ENCODE measurements at places on chromosomes 3 and 15.

DNA sequence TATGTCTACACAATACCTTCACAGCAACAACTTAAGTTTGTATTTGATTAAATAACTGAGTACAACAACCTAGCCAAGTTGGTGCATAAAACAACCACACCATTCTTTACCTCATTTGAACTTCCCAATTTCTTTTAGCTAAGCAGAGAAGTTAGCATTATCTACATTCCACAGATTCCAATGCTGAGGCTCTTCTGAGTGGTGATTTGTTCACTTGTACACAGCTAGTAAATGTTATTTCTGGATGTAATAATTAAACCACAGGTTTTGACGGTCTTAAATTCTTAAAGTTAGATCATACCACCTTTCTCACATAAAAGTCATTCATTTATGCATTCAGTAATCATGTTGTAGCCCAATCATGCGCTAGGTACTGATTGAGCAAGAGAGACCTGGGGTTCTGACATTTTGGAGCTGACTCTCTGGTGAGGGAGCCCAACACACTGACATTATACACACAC, 102.5 kb downstream of the SST start:
- no peak for DNase-seq

- DNase-seq: no peak
Measured at GRCh38 chr3:156483002-156483401, 71.9 kb downstream of the SSR3 start.

DNA sequence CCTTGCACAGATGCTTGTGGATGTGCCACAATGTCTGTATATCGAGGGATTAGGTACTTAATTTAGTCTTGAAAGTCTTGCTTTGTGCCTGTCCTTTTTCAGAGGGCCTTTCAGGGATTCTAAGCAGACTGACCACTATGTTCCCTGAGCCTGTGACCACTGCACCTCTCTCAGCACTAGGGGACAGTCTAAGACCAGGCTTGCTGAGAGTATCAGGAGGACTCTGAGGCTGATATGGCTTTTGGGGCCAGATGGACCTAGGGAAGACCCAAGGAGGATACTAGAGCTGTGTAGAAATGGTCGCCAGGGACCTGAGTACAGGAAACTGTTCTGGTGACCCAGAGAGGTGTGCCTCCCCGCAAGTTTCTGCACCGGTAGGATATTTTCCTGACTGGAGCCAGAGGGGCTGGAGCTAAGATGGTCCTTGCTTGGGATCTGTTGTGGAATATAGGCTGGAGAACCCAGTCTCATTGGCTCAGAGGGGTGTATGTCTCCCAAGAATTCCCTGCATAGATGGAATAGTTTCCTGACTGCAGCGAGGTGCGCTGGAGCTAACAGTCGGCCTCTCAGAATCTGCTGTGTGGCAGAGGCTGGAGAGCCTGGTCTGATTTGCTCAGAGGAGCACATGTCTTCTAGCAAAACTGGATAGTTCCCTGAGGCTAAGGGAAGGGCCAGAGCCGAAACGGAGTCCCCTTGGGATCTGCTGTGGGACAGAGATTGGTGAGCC, 213.2 kb upstream of the DCBLD2 start:
- no peak for DNase-seq

- no peak for DNase-seq
Measured at GRCh38 chr15:52172869-52173268, 18.3 kb downstream of the GNB5 start.

- no peak for DNase-seq
Measured at GRCh38 chr3:191972714-191973398, 511.9 kb downstream of the PYDC2 start.

- DNase-seq: no peak
Measured at GRCh38 chr15:43550527-43551363, 33.3 kb downstream of the MAP1A start.

GRCh38 chr3:189272500-189273119, 100.8 kb downstream of the TPRG1 start:
- no peak for DNase-seq

DNA sequence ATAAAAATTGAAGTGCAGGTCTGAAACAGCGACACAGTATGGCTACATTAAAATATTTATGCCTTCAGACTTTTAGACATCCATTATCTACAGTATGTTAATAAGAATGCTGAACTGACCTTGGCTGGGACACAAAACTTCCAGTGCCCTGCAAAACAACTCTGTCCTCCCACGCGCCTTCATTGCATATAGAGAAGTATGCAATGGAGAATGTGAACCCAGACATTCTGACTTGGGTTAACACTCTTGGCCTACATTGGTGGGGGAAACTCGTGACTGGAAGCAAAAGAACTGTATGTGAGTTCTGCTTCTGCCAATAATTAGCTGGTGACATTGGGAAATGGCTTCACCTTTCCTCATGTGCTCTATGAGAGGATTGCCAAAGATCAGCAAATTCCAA, 110.5 kb upstream of the SLC24A5 start:
- DNase-seq: no peak

DNA sequence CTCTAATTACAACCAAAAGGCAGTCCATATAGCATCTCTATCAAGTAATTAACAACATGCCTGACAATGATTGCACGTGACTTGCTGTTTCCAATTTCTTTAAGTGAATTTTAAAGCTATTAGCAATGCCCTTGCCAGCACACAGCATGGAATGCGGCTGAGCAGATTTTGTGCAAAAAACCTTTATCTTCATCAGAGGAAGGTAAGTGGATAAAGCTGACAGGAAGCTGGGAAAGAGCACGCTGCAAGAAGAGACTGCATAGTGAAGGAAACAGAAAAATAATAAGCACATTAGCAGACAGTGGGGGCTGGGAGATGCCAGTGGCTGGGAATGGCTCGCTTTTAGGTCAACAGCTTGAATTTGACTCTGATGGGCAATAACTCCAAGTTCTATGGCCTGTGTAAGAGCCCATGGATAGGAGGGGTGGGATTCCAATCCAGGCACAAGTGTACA, 138.8 kb downstream of the PDZRN3 start:
- DNase-seq: no peak

DNA sequence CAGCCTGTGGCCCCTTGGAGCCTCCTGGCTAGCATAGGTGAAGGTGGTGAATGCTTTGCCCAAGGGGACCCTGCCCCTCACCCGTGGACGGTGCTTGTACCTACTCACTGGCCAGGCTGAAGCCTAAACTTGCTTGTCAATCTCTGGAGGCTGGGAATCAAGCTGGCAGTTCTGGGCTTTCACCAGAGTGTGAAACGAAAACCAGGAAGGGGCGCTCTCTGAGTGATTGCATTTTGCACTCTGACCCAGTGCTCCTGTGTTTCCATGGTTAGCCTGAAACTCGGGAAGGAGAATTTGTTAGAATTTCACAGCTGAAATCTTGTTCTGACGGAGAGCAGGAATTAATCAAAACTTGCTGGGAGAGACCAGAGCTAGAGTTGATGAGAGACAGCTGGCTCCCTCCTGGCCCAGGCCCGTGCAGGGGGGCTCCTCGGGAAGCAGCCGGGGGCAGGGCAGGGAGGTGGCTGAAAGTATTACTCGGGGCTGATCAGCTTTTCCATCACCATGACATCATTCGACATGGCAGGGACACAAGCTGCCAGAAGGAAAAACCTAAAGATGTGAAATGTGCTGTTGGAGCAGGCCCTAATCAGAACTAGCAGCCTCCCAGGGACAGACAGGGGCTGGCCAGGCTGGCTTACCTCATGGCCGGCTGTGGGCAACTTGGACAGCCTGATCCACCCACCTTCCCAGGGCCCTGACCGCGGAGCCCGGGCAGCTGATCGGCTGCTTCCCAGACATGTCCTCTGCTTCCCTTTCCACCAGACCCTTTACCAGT, 323.6 kb upstream of the CTDSPL start:
- no peak for DNase-seq

DNA sequence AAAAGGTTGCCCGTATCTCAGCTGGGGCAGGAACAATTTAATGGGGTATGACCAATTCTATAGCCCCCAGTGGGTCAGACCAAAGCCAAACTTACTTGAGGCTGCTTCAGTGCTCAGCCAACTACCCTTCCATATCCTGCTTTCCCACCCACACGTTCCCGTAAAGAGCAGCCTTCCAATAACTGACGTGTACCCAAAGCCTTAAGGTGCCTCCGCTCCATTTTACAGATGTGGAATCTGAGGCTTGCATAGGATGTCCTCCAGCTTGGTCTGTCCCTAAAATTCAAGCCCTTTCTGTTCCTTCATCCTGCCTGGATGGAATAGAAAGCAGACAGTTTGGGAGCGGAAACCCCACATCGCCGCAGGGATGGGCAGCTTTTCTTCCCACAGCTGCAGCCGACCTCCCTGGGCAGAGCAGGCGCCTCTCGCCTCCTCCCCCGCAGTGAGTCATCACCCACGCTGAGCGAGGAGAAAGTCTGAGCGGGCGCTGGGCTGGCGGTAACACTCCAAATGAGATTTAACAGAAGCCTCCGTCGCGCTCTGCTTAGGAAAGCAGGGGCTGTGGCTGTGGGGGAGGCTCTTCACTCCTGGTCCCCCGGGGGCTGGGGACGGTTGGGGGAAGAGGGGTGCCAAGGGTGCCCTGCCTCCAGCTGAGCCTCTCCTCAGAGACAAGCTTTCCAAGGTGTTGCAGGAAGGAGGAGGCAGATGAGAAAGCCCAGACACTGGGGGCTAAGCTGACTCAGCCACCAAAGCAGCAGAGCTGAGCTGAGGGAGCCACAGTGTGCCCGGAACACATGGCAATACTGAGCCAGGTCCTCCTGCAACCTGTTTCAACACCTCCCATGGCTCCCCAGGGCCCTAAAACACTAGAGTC, 57.8 kb upstream of the HRH1 start:
- no peak for DNase-seq

DNA sequence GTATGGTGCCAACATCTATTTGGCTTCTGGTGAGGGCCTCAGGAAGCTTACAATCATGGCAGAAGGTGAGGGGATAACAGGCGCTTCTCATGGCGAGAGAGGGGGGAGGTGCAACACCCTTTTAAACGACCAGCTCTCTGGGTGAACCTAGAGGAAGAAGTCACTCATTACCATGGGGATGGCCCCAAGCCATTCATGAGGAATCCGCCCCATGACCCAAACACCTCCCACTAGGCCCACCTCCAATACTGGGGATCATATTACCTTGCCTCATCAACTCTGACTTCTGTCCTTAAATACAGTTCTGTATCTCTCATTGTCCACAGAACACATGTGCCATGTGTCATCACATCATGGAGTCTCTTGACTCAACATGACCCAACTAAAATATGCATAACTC, 37.5 kb upstream of the CLRN1 start:
- DNase-seq: no peak

DNA sequence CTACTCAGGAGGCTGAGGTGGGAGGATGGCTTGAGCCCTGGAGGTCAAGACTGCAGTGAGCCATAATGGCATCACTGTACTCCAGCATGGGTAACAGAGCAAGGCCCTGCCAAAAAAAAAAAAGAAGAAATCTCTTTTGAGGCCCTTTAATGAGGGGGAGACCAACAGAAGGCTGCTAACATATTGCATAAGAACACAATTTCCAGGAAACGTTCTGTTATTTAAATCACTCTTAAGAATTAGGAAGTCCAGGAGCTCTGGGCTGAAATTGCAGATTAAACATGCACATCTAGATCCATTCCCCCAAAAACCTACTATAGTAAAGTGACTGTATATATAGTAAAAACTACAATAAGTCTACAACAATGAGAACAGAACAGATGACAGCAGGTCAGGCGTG, 16.1 kb upstream of the BLM start:
- DNase-seq: no peak

GRCh38 chr3:32126305-32127015, 20.0 kb downstream of the GPD1L start:
- DNase-seq: no peak

GRCh38 chr15:88098361-88098760, 158.2 kb downstream of the NTRK3 start:
- DNase-seq: no peak

GRCh38 chr15:63156755-63157117, 541 bp downstream of the RPS27L start:
- DNase-seq: no peak

DNA sequence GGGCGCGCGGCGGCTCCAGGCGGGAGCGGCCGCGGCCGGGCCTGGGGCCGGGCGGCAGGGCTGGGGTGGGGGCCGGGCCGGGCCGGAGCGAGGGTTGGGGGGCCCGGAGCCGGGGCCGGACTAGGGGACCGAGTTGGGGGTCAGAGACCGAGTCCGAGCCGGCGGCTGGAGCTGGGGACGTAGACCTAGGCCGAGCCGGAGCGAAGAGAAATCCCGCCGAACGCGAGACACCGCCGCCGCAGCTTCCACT, 37.3 kb downstream of the HMCES start:
- DNase-seq: no peak

DNA sequence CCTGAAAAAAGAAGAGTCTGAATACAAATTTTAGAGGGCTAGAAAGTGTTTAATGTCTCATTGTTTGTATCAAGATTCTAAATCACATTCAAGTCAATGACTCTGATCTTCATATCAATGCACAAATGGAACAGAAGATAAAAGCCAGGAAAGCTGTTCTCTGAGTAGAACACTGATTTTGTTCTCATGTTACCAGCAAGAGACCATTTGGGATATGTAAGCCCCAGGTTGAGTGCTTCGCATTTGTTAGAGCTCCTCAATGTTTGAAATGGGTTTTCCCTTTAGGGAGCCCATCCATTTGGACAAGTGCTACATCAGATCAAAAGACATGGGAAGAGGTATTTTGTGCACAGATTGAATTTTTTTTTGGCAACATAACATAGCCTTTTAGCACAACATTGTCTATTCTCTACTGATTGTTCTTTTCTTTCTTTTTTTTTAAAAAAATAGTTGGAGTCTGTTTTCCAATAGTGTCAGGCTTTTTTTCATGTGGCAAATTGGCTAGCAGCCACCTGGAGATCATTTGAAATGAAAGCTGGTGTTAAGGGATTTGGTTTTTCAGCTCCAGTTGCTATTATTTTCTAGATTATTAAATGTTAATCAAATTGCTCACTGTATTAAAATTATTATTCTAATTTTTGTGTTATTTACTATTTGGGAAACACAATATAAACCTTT, 74.5 kb upstream of the ZPLD1 start:
- no peak for DNase-seq

- no peak for DNase-seq
Measured at GRCh38 chr15:92524161-92524560, 130.5 kb downstream of the ST8SIA2 start.

DNA sequence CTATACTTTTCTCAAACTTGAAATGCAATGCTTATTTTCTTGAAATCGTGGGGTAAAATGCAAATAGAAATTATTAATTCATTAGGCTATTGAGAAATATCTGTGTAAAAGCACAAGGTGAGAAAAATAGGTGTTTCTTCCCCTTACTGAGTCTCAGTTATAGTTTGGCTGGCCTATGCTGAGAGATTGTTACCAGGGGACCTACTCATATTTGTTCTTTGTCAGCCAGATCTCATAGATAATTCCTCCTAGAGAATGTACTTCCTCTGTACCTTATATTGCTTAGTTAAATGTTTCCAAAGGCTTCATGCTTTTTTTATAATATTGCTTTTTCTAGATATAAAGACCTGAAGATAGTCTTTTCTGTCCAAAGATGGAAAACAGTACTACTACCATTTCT, 60.0 kb upstream of the TRPC1 start:
- DNase-seq: no peak

Data from GM19239 (cell line).